Stimulated activated naive B cell treated with anti-CD40 and anti-IgM and Interleukin-4, amounts not matched to agents 10 μg/mL and 1 μg/mL and 100 μg/mL, for 72 hours (primary cell): ENCODE measurements at places on chromosomes 4 and X.
A peak's percentile ranks its signal among the peaks of the same experiment; 100 is the strongest.

- DNase-seq: no peak
These were observed 37.4 kb downstream of the MAML3 start for GRCh38 chr4:140116442-140117104.

DNA sequence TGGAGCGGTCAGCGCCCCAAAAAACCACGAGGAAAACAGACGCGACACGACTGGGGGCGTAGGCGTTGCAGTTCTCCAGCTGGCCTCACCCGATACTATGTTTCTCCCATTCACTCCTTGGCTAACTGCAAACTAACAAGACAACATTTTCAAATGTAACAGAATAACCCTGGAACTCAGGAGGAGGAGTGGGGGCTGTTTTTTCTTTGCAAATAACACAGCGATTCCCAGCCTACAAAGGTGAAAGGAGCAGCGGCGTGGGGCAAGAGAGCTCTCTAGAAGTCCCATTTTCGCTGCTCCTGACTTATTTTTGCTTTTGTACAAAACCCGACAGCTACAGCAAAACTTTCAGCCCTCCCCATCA lies 1.6 kb downstream of the SOX3 start:
- no peak for DNase-seq

GRCh38 chr4:8419222-8420041 lies 21.1 kb downstream of the ACOX3 start:
- peak; percentile 15 for DNase-seq

- DNase-seq: no peak
These were observed 245.3 kb upstream of the PITX2 start for GRCh38 chr4:110867981-110868720.

DNA sequence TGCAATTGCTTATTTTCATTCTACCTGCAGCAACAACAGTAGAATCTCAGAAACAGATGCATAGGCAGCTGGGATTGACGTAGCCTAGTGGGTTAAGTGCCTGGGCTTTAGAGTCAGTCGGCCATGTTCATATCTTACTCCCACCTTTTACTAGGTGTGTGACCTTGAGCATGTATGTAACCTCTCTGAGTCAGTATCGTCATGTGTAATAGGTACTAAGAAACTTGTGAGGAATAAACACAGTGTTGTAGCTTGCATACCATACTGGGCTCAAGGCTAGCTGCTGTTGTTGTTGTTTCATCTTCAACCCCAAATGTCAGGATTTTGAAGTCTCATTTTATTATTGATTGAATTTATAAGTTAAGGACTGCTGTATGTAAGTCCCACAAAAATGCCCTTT lies 14.2 kb downstream of the RAB9A start:
- DNase-seq: no peak

DNA sequence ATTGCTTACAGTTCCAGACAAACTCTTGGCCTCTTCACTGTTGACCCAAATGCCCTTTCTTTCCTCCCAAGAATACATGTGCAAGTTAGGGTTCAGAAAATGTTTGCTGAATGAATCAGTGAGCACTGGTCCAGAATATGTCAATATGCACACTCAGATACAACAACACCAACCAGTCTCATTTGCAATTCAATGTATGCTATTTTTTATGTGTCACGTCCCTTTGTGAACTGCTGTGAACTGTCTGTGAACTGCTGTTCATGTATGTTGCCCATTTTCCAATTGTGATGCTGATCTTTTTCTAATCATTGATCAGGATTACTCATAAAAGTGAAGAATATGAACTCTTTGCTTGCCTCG lies 17.8 kb downstream of the GAB3 start:
- DNase-seq: no peak

GRCh38 chr4:111946800-111947199 lies 198.5 kb upstream of the FAM241A start:
- DNase-seq: no peak

GRCh38 chr4:13673167-13673566 lies 45.6 kb upstream of the BOD1L1 start:
- DNase-seq: no peak

- DNase-seq: no peak
These were observed 6.6 kb downstream of the EVC start for GRCh38 chr4:5717449-5718158.
